ENCODE measurements at places on chromosomes 4 and X. TPM values are rescaled to one million over a fixed set of nuclear protein-coding genes. Genes with fewer than 3 reads are reported as not detected.

GRCh38 chr4:187903106-187903505 is 92.5 kb upstream of the ZFP42 start:
- no peak for DNase-seq

The GPRASP2 gene
- total RNA-seq, result 8.5 TPM

DNA sequence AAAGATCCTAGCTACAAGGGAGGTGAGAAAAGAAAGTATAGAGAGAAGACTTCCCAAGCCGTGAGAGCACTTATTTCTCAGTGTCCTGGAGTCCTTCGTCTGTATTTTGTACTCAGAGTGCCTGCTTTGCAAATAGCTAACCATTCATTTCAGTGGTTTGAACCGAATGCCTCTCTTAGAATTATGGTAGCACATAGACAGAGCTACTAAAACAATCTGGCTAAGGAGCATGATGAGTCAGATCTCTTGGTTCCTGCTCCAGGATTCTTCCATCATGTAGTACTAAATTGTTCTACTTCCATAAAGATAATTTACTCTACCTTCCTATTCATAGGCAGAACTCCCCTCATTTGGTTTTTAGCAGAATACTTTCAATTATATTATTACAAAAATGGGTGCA is 946.6 kb downstream of the STIM2 start:
- no peak for DNase-seq

- no peak for DNase-seq
Observed at GRCh38 chr4:146959692-146960091, 14.0 kb upstream of the TTC29 start.

DNA sequence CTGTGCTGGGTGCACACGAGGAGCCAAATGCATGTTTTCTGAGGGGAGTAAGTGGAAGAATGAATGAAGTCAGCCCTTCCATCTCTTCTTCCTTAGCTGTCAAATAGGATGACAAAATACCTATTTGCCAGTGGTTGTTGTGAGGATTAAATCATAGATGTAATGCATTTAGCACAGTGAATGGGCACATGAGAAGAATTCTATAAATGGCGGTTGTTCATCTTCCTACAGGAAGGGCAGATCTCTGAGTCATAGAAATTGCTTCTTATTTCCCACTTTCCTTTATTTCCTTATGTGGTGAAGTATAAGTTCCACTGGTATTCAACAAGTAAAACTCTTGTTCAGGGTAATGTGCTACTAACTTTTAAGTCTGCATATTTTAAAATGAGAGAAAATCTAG is 83.1 kb downstream of the SORBS2 start:
- DNase-seq, result no peak

- DNase-seq, result no peak
Observed at GRCh38 chrX:119871245-119871598, 311 bp downstream of the RNF113A start.

DNA sequence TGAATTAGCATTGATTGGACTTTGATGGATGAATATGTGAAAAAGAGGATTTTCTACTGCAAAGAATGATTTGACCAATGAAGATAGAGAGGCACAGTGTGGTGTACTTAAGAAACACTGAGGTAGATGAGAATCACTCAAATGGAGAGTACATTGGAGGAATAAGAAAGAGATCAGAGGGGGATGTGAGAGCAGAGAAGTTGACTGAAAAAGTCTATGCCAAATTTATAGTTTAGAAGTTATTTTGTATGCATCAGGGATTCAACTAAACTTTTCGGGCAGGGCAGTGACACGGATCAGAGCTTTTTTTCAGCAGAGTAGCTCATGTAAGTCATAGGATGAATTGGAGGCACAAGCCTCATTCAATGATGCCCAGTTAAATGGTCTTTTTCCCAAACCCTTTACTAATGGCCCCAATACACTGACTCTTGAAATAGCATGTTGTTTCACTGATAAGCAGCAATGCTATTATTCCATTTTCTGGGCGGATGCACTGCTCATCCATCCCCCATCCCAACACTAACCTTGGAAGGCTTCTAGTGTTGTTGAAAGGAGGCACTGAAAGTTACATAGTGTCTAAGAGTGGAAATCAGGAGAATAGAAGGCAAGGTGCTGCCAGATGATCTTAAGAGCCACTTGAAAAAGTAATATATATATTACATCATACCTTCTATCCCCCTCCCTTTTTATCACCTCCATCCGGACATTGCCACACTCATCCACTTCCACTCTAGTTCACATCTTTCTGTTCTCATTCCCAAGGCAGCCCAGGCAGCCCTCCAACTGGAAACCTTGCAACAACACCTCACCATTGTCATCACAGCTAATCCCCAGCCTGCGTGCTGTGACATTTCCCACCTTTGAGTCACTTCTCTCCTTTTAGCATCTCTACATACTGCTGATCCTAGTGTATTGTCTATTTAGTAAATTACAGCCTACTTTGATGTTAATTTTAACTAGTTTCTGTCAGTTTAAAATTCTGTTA is 46.1 kb downstream of the ARHGAP24 start:
- DNase-seq, result no peak
